ENCODE measurements at places on chromosomes 12 and 14. TPM values are rescaled to one million over a fixed set of nuclear protein-coding genes. Genes with fewer than 3 reads are reported as not detected.

DNA sequence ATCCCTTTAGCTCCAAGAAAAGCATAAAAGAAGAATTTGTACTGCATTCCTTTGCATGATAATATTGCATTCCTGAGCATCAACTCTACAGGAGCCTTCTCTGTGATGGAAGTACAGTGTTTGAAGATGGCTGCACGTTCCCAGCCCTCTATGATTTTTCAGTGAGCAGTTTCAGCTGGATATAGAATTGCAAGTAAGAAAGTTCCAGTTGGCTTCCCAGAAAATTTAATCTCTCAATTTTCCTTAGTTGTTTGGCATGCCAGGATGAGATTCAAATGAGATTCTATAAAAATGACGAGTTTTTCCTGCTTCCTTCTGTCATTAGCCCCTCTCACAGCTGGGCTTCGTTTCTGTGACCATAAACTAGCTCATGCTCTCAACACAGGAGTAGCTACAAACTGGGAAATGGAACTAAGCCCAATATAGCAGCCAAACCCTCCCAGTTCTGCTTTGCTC, 109.9 kb downstream of the TTC8 start:
- no peak for DNase-seq

GRCh38 chr12:59372956-59373355, 222.9 kb upstream of the SLC16A7 start:
- DNase-seq: no peak

DNA sequence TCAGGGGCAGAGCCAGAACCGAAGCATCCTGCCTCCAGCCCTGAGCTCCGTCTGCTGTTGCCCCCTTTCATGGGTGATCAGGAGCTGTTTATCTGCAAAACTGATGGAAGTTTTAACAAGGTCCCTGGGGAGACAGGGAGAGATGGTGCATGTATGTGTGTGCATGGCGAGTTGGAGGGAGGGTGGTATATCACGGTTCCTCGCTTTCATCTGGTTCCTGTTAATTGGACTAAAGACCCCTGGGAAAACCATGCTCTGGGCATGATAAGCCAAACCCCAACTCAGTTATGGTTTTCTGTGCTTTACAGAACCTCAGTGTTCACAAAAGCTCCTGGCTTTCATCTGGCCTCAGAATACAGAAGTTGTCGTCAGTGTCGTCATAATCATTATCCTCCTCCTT, 133.6 kb downstream of the KSR2 start:
- peak; percentile 0 for DNase-seq

DNA sequence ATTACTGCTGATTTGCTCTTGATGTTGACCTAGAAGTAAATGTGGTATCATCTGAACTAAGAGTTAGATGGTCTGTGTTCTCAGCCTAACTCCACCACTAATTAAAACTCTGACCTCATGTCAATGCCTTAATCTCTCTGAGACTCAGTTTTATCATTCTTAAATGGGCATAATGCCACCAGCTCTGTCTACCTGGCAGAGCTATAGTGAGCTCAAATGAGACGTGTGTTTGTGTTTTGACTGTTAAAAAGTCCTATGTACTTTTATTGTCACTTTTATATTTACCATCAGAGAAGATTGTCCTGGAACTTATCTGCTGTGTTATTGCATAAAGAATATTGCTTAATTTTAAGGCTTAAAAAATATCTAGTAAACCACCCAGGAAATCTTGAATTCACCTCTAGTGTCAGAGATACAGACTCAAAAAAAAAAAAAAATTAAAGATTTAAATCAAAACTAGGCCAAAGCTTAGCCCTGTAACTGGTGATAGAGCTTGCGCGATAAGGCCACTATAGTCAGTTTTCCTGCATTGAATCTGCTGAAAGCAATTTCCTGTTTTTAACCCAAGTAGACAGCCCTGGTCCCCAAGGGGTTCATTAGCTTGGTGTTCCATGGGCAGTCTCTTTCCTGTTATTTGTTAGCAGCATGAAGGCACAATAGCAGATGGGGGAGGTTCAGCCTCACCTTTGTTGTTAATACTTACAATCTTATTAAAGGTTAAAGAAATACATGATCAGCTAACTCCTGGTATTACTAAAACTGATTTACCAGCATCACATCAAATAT, 261.8 kb downstream of the ATP23 start:
- no peak for DNase-seq

DNA sequence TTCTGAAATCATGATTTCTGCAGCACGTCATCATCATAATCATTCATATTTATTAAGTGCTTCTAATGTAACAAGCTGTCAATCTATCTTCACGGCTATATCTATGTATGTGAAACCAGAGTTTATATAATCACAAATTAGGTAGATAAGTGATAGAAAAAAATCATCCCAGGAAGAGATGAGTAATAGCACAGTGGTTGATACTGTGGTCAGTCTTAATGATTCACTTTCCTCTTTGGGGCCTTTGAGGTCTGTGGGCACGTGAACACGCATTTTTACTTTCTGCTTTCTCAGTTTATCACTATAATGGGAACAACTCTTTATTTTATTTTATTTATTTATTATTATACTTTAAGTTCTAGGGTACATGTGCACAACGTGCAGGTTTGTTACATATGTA, 265.9 kb upstream of the NOVA1 start:
- DNase-seq: no peak

The OR6C4 gene
- not detected for polyA plus RNA-seq

DNA sequence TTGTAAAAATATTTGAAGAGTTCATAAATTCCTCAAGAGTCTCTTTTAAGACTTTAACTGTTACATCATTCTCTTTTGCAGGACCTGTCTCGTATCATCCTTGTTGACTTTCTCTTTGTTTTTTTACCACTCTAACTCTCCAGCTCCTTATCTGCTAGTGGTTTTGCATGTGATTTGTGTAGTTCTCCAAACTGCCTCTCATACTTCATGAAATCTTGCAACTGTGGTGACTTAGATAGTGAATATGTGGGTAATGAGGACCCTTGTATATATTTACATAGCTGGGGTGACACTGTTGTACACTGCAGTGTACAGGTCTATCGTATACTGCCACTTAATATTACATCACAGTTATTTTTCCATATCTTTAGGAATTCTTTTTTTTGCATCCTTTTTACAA, 40.2 kb upstream of the EMP1 start:
- no peak for DNase-seq

- no peak for DNase-seq
These were observed 129.8 kb upstream of the KRR1 start for GRCh38 chr12:75641031-75641780.

DNA sequence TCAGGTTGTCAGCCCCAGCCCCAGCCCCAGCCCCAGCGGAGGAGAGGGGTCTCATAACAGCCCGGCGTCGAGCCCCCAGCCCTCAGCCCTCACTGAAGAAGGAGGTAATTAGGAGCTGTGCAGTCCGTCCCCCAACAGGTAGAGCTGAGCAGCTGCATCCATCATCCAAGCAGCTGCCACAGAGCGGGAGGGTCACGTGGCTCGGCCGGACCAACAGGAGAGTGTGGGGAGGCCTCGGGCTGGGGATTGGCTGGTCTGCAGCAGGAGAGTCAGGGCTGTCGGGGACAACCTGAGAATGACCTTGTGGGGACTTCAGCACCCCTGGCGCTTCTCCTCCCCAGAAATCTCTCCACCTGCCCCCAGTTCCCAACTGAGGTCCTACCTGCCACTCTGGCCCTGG, 29.6 kb downstream of the SMUG1 start:
- no peak for DNase-seq

DNA sequence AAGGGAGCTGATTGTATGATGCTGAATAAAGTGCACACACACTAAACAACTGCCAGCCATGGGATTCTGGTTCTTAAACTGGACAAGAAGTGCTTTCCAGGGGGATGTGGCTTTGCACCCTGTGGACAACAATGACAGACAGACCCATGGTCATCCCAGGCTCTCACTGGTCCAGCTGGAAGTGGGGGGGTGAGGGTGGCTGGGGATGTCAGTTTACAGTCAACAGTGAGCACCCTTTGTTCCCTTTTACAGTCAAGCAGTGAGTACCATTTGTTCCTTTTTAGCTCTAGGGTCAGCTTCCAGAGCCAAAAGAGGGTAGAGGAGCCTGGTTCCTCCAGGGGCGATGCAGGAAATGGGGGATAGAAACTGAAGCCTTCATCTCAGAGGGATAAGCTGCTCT, 100.7 kb downstream of the SMOC1 start:
- DNase-seq: no peak

- DNase-seq: peak; percentile 90
These were observed 379.6 kb downstream of the LRIG3 start for GRCh38 chr12:58540480-58541299.

DNA sequence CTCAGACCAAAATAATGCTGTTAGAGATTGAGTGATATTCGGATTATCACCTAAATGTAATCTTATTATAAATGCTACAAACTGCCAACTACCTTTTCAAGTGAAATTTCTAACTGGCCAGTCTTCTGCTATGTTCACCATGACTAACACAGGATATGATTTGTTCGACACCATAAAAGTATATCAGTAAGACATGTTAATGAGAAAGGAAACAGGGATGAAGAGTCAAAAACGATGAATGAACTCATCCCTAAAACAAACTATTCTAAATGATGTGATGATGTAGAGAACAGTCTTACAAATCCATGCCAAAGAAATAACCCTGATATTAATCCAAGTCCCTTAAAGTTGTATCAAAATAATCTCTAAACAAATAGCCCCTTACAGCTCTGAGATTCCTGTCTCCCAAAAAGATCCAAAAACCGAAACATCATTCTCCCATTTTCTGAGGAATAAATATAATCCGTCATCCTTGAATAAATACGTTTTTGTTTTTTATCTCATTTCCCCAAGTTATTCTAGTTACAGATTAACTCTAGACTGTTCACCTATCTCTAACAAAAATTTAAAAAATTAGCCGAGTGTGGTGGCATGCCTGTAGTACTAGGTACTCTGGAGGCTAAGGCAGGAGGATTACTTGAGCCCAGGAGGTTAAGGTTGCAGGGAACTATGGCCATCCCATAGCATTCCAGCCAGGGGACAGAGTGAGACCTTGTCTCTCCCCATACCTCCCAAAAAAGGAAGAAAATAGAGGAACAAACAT, 9.1 kb downstream of the SCAF11 start:
- DNase-seq: no peak

DNA sequence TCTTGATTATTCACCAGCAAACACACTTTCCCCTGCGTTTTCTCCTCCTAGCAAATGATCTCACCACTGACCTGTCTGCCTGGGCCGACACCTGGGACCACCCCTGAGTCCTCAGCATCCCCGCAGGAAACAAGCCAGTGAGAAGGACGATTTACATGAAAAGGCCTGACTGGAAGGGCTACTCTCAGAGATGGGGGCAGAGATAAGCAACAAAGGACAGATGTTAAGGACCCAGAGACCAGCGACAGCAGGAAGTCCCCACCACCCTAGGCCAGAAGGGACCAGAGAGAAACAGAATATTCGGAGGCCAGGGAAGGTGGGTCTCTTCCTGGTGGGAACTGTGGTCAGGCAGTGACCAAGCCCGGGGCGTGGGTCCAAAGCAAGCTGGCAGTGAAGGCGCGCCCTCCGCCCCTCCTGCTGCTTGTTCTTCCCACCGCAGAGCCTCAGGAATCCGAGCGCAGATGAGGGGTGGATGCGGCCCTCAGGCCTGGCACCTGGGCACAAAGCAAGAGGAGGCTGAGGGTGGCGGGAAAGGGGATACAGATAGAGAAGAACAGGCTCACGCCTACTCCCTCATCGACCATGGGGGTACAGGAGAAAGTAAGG, 55.8 kb downstream of the STX2 start:
- DNase-seq: no peak

GRCh38 chr12:129152351-129153104, 299.2 kb downstream of the GLT1D1 start:
- no peak for DNase-seq

DNA sequence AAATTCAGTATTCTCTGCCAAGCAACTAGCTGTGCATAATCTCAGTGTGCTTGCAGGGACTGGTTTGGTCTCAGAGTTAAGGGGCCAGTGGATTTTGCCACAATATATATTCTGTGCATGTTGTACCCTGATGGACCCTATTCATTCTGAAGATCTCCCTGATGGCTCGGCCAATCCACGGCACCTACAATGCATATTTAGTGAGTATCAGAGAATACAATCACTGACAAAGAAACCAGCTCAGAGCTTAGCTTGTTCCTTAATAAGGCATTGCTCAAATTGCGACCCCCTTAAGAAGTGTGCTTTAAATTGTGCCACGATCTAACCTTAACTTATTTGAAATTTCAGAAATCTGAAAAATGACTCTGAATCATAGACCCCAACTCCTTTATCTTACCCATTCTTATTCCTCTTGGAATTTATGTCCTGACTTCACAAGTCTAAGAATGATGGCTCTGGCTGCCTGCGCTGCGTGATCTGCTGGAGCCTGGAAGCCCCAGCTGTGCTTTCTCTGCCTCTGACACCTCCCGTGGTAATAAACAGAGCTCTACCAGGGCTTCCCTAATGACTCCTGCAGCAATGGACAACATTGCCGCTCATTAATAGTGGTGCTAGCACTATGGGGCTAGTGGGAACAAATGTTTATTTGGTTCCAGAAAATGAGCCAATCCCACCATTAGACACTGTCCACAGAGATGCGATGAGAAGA, 9.0 kb upstream of the DCAF4 start:
- no peak for DNase-seq

DNA sequence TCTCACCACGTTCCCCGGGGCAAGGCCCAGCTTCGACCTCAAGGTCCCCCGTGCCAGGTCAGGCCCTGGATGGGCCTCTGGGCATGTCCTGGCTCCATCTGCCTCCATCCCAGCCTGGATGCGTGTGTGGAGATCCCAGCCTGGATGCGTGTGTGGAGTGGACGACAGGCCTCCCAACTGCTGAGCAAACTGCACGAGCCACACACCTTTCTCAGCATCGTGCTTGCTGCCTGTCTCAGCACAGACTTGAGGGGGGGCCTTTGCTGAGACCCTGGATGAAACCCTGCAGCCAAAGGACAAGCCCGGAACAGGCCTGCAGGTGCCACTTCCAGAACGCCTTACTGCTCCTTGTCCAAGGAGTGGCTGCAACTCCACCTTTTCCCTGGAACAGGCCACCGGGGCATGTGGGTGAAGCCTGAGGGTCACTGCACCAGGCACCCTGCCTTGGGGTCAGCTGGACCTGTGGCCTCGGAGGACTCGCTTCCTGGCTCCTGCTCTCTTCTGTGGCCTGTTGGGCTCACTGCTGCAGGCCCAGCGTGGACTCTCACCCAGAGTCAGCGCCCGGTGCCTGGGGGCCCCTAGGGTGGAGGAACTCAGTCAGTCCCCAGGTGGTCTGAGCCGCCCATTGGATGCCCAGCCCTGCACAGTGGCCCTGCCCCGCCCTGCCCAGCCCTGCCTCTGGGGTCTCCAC, 176.0 kb downstream of the KIF26A start:
- DNase-seq: peak; percentile 59

Measured in sigmoid colon (tissue), 7 donors.